ENCODE measurements at places on chromosomes 6 and 20.

GRCh38 chr20:43284486-43284885 is 94.8 kb upstream of the PTPRT start:
- DNase-seq = no peak

- DNase-seq = no peak
Measured at GRCh38 chr20:38651154-38651553, 49.5 kb downstream of the ARHGAP40 start.

DNA sequence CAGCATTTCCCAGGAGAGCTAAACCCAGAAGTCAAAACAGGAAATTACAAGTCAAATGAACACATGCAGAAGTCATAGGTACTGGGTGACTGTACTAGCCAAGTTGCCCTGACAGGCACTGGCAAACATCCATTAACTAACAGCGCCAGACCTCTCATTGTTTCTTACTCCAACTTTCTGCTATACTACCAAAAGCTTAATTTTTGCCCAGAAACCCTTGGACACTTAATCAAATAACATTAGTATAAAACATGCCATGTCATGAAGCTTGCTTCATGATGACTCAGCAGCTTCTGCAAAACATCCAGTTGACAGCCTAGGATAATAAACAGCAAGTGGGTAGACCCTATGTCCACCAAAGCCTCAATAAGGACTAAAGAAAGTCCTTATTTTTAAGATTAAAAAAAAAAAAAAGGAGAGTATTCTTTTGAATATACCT is 3.5 kb downstream of the NUP153 start:
- DNase-seq = peak; percentile 84

GRCh38 chr6:24431045-24431451 is 28.3 kb downstream of the MRS2 start:
- peak; percentile 31 for DNase-seq

GRCh38 chr6:27472182-27472616 is 706 bp downstream of the ZNF184 start:
- peak; percentile 74 for DNase-seq

GRCh38 chr6:140849456-140849855 is 1283.3 kb upstream of the GJE1 start:
- DNase-seq = peak; percentile 21

GRCh38 chr6:107716688-107717089 is 107.4 kb downstream of the SCML4 start:
- DNase-seq = peak; percentile 31

DNA sequence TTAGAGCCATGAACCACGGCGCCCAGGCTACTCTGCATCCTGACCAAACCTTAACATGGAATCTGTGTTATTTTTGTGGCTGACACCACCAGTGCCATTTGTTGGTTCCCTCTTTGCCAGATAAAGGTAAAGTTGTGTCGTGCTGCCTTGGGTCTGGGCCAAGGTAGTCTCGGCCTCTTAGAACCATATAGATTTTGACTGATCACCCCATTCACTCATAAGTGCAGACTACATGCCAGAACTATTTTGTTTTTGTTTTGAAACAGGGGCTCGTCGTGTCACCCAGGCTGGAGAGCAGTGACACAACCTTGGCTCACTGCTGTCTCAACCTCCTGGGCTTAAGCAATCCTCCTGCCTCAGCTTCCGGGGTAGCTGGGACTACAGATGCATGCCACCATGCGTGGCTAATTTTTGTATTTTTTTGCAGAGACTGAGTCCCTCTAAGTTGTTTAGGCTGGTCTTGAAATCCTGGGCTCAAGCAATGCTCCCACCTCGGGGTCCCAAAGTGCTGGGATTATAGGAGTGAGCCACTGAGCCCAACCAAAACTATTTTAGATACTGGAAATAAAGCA is 19.2 kb upstream of the RIPOR3 start:
- no peak for DNase-seq

- DNase-seq = no peak
Measured at GRCh38 chr6:49506569-49507111, 6.9 kb downstream of the GLYATL3 start.

- no peak for DNase-seq
Measured at GRCh38 chr6:156735751-156736150, 41.4 kb upstream of the ARID1B start.
